Stimulated activated CD4-positive, alpha-beta T cell treated with anti-CD3 and anti-CD28 coated beads, Interleukin-1b, Interleukin-23, amount 100 ng/mL, for 4 hours (primary cell): ENCODE measurements at places on chromosomes 7 and 10.

DNA sequence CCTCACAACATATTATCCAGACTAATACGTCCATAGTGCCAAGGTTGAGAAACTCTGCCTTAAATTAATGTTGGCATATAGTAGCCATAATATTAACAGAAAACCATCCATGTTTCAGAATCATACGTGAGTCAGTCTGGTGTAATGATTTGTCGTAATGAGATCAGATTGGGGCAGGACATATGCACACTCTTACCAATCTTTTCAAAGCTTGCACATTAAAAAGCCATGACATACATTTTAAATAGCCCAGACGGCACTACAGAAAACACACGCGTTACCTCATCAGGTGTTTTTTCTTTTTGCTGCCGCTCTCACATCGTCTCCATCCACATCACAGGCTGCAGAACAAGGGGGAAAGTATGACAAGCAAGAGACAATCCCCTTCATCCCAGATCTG, 211.6 kb downstream of the NEBL start:
- no peak for DNase-seq

GRCh38 chr10:43471146-43471545, 34.2 kb downstream of the ZNF487 start:
- DNase-seq = no peak

- DNase-seq = no peak
Observed at GRCh38 chr7:50556247-50556991, 8.8 kb downstream of the DDC start.

DNA sequence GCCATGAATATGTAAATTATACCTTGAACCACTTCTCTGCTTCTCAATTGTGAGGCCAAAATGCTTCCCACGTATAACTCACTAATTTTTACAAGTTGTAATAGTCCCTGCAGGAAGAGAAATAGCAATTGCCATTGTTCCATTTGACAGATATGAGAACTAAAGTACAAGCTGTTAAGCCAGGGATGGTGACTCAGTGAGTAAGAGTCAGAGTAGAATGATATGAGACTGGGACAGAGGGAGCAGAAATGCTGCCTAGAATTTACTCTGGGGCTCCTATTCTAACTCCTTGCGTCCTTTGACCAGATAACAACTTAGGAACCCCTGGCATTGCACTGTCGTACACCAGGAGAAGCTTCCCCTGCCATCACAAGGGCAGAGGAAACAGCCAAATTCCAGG, 45.1 kb upstream of the SEPTIN7 start:
- no peak for DNase-seq

- no peak for DNase-seq
Observed at GRCh38 chr10:5453749-5454489, 41.6 kb downstream of the NET1 start.

- no peak for DNase-seq
Observed at GRCh38 chr10:95237376-95238170, 43.5 kb downstream of the ACSM6 start.

DNA sequence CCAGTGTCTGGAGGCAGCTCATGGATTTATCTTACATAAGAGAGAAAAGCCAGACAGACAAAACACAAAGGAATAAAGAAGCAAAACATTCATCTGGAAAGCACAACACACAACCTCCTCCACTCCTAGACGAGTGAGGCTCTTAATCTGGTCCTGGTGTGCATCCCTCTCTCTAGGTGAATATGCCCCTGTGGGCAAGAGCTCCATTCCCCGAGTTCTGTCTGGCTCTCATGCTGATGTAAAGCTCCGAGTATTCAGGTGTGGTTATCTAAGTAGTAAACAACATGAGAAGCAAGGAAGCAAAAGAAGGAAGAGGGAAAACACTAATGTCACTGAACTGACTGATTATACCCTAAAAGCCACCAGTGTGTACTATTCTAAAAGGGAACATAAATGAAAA, 47.9 kb upstream of the FEZF1 start:
- no peak for DNase-seq

DNA sequence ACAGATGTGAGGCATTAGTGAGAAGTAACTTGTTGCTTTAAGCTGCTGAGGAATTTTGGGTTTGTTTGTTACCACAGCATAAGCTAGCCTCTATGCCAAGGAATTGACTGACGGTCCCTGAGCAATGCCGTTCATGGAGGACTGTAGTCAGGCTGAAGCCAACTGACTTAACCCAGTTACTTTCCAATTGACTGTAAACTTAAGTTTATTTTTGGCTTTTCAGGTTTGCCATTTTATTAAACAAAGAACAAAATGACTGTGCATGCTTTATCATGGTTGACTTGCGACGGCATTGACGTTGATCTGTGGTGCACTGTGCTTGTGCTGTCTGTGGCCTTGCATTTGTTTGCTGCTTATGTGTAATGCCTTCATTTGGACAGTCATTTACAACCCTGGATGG, 53.5 kb downstream of the DNAJB9 start:
- no peak for DNase-seq

DNA sequence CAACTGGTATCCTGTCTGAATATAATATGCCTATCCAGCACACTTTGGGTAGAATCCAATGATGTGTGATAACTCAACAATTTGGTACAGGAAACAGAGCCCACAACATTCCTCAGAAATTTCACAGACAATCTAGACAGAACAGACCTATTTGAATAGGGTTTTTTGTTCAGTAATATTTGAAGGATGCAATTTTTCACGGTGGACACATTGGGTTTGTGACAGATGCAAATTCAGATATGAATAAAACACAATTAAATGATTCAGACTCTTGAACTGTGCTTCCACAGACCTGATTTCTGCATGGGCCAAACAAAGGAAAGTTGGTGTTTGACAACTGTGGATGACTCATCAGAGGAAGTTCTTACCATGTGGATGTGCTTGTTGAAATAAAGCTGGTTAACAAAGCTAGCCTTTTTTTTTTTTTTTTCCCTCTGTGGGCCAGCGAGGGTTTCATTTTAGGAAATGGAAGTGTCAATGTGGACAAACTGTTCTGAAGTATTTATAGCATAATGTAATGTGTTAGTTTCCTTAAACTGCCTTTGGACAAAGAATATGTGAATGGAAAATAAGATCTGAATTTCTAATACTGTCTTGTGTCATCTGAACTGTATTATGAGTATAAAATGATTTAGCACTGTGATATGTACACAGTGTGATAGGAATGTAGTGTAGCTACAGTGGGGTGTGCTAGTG, 43.2 kb upstream of the FAM133B start:
- DNase-seq = no peak

GRCh38 chr7:4959306-4959705, 319 bp upstream of the MMD2 start:
- no peak for DNase-seq

GRCh38 chr7:81110673-81111072, 191.8 kb upstream of the SEMA3C start:
- no peak for DNase-seq

GRCh38 chr7:2141651-2142050, 91.1 kb downstream of the MAD1L1 start:
- no peak for DNase-seq

DNA sequence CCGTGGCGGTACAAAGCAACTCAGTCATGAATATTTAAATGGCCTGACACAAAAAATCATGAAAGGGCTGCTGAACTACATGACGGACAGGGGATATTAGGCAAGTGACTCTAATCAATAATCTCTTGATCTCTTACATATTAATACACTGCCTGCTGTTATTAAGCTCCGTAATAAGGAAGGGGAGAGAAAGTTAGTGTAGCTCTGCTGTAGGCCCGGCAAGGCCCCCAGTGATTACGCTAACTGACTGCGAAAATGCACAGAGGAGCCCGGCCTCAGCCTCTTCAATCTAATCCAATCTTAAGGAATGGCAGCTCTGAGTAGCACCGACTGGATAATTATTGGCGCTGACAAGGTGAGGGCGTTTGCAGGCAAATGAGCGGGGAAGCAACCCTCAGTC, 583.5 kb upstream of the MKI67 start:
- DNase-seq = no peak

DNA sequence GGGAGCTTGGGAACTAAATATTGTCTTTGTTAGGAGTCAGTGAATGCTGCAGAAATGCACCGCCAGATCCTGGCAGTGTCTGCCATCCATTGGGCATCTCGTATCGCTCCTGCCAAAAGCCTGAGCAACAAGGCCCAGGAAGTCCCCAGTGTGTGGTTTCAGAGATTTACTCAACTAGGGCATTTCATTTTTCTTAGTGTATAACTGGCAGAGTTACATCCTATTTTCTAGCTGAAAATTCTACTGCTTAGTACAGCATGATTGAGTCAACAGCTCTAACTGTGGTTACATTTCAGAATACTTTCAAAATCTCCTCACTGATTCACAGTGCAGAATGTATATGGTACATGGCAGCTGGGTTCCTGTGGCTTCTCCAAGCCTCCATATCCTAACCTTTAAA, 95.8 kb upstream of the CREB5 start:
- DNase-seq = no peak

DNA sequence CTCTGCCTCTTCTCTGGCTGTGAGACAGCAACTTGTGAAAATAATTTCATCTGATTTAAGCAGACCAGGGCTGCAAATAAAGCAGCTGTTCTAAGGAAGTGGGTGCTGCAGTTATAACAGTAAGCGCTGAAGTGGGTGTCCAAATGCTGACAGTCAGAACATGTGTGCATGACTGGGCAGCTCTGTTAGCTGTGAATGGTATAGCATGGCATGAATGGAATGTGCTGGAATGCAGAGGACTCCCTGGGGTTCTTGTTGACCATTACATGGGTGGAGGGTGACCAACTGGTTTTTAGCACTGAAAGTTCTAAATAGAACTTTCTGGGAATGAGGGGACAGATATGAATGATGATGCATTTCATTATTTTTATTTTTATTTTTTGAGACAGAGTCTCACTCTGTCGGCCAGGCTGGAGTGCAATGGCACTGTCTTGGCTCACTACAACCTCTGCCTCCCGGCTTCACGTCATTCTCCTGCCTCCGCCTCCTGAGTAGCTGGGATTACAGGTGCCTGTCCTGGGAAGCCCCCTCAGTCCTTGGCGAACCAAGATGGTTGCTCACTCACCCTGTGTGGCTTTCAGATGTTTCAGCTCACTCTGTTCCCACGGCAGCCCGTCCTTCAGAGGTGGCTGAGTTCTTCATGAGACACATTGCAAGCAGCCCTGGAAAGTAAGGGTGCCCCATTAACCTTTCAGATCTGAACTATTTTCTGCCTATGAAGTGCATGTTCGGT, 319.8 kb upstream of the PHYHIPL start:
- DNase-seq = no peak

GRCh38 chr7:78473021-78473420, 674.4 kb downstream of the PHTF2 start:
- no peak for DNase-seq

GRCh38 chr7:35035511-35035961, 1.7 kb downstream of the DPY19L1 start:
- DNase-seq = no peak

GRCh38 chr10:44725404-44725803, 185.7 kb upstream of the TMEM72 start:
- no peak for DNase-seq

DNA sequence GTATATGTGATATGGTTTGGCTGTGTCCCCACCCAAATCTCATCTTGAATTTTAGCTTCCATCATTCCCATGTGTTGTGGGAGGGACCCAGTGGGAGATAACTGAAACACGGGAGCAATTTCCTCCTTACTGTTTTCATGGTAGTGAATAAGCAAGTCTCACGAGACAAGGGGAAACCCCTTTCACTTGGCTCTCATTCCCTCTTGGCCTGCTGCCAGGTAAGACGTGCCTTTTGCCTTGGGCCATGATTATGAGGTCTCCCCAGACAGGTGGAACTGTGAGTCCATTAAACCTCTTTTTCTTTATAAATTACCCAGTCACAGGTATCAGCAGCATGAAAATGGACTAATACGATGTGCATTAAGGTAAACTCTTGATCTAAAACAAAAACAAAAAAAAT, 357.1 kb upstream of the AOAH start:
- peak; percentile 18 for DNase-seq

DNA sequence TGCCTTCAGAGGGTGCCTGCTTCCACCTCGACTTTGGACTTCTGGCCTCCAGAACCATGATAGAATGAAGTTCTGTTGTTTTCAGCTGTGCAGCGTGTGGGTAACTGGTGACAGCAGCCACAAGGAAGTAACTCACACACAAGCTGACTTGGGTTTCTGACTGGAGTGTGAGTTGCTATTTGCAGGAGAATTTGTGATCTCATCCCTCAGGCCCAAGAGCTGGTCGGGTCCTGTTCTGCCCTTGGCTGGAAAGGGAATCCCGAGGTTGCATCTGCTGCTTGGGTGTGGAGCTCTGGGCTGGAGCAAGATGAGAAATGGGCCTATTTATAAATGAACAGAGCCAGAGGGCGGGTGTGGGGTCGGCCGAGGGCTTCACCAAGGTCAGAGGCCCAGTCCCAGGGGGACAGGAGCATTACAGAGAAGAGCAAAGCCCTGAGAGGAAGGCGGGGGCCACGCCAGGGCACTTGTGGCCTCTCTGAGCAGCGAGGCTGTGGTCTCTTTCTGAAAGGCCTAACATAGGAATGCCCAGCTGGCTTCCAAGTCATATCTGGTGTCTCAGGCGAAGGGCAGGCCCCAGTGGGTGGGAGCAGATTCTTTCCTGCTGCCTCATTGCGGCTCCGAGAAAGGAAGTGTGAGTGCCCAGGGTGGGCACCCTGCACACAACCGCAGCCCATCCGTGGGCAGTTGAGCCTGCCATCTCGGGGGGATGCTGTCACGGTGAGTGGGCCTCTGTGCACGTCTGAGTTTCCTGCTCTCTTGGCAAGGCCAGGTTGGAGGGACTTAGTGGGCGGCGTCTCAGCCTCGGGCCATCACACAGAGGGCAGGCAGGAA, 26.5 kb upstream of the C10orf71 start:
- DNase-seq = no peak

DNA sequence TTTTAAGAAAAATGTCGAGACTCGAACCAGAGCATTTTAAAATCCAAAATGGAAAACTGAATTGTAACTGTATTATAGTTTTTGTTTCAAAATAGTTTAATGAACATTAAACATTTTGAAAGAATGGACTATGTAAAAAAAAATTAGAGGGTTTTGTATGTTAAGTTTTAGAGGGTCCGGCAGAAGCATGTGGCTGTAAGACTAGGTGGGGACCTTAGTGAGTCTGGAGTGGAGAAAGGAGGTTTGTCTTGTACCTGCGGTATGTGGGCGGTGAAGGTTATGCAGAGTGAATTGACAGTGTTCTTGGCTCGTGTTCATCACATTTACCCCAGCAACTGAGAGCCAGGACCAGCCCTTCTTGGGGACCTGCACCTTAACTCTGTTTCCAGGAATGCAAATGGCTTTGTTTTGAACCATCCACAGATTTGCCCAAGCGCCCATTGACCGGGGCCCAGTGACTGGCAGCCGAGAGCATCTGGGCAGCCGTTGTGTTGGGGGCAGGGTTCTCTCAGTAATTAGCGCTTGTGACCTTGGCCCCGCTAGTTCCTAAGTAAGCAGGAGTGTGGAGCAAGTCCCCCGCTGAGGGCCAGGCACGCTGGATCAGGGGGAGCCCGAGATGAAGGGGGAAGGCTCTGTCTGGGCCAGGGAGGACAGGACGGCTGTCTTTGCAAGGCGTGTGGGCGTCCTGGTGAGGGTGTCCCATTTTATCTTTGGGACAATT, 1.4 kb upstream of the KLF6 start:
- no peak for DNase-seq

- DNase-seq = no peak
Observed at GRCh38 chr10:110944792-110945396, 25.5 kb downstream of the SHOC2 start.
